ENCODE measurements at places on chromosomes 1 and 21.

GRCh38 chr1:203480084-203480483 is 4.5 kb downstream of the PRELP start:
- no peak for DNase-seq

DNA sequence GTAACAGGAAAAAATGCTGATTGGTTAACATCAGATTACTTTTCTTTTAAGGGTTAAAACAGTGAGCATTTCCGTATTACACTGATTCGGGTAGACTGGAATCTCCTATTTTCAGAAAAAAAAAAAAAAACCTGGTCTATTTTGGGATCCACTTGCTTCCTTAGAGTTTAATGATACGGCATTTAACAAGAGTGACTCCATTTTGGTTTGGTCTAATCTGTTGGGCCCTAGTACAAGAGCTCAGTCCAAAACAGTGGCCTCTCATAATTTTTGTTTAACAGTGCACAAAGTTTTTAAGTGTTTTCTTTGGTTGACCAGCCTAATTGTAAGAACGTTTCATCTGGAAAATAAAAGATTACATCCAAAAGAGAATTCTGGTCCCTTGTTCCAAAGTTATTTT is 120.2 kb downstream of the NRDC start:
- DNase-seq, result no peak

DNA sequence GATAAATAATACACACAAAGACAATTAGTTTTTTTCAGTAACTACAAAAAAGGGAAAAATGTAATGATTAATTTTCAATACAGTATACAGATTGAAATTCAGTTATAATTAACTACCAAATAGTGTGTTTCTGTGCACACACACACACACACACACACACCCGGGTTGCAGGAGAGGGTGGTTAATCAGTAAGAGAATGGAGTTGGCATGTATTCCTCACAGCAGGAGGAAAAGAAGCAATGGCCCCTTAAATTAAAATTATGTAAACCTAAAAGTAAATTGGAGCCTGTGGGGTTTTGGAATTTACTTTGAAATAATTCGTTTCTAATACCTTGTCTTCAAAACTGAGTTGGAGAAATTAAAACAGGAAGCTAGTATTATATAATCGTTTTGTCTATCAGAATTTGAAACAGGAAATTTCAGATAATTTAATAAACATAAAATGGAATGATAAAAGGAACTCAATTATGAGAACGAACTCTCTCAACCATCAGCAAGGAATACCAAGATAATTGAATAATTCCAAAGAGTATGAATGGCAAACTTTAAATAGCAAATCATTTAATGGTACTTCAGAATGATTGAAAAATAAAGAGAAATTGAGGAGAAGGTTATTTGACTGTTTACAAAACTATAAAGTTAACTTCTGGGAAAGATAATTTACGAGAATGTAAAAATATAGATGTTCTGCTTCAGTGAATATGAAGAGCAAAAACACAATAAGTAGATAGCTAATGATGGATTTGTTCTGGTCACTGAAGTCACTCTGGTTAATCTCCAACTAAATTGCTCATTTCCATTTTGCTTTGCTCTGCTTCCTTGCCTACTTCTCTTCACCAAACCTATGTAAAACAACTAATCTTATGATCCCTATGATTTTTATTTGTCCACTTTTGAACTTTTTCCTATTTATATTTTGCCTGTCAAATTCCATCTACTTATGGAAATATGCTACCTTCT is 547.9 kb upstream of the ZP4 start:
- DNase-seq, result no peak

- peak; percentile 43 for DNase-seq
These were observed 41.8 kb upstream of the ATF3 start for GRCh38 chr1:212566522-212567479.

DNA sequence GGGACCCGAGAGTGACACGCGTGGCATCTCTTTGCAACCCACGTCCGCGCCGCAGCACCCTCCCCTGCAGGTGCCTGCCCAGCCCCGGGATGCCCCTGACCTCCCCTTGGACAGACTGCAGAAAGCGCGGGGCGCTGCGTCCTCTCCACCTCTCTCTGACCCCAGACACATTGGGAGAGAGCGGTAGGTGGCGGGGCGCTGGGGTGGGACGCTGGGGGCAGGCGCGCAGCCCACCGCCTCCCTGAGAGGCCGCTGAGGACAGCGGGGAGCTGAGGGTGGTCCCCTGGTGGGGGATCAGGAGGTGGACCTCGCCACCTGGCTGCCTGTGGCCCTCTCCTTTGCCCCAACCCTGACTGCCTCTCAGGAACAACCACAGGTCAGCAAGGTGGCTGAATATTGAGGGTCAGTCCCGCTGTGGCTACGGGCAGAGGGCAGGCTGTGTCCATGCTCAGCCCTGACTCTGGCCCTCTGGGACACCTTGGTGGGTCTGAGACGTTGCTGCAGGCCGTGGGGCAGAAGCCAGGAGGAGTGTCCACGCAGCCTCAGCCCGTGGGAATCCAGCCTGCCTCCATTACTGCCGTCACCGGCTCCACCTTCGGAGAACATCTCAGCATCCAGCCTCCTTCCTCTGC is 761 bp upstream of the UBE2J2 start:
- no peak for DNase-seq

DNA sequence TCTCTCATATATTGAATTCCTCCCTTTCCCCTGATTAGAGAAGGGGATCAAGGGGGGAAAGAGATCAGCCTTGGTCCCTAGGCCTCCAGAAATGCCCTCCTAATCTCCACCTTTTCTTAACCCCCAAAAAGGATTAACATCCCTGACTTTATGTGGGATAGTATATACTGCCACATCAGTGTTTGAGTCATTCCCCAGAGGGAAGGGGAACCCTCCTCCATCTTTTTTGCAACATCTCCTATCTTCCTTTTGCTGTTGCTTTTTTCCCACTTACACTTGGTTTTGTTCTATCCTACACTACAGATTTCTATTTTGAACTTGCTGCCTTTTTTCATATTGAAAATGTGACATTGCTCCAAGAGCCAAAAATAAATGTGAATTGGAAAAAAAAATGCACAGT is 65.4 kb upstream of the PODN start:
- no peak for DNase-seq

DNA sequence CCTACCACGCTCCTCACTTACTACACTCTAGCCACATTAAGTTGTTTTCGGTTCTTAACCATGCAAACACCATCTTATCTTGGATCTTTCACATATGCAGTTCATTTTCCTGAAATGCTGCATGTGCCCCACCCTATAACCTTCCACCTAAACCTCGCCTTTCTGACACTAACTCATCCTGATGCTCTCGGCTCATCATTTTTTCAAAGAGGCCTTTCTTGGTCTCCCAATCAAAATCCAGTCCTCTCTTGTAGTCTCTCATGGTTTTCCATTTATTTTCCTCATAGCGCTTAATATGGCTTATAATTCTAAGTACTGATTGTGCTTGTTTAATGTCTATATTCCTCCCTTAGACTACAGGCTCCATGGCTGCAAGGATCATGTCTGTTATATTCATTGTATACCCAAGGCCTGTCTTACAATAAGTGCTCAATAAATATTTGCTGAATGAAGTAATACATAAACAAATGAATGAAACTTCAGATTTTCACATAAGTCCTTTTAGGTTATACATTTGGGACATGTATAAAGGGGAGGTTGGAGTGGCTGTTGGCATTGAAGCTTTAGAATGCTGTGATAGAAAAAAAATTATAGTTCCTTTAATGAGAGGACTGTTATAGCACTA is 79.2 kb upstream of the CDC42BPA start:
- DNase-seq, result no peak

DNA sequence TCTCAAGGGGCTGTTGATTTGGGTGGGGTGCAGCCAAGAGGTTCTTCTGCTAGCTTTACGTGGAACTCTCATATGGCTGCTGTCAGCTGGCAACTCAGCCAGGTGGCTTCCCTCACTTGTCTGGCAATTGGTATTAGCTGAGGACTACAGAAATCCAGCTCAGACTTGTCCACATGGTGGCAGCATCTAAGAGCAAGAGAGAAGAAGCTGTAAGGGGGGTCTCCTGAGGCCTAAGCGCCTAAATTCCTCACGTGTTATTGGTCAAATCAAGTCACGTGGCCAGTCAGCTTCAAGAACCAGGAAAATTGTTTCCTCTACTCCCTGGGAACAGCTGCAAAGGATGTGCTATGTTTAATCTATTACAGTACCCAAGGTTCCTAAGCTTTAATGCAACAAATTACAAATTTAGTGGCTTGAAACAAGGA is 4.2 kb upstream of the DYRK3 start:
- no peak for DNase-seq

GRCh38 chr1:58031416-58031815 is 515.1 kb downstream of the OMA1 start:
- DNase-seq, result no peak

DNA sequence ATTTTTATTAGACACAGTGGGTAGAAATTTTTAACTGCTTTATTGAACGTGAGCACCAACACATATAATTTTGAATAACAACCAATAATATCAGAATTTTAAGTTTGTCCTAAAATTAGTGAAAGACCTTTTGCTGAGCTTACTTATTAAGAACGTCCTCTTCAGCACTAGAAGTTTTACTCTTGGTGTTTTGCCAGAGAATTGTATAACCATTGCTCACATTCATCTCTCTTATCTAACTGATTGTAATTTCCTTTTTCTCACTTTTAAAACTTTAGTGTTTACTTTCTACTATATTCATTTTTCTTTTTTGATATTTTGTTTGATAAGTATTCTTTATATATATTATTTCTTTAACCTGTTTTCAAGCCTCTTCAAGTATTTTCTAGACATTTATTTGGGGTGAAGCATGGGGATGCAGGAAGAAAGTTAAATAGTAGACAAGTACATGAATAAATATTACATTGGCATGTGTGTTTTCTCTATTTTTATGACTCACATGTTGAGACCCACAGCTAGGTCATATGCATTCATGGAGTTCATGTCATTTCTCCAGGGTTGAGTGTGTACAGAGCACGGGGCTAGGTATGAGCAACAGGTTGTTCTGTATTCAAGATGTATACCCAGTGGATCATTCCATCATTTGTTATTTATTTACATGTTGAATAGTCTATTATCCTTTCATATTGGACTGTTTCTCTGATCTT is 90.6 kb downstream of the ATP6V1G3 start:
- DNase-seq, result no peak

- no peak for DNase-seq
These were observed 28.9 kb downstream of the RUNX3 start for GRCh38 chr1:24900985-24901781.

DNA sequence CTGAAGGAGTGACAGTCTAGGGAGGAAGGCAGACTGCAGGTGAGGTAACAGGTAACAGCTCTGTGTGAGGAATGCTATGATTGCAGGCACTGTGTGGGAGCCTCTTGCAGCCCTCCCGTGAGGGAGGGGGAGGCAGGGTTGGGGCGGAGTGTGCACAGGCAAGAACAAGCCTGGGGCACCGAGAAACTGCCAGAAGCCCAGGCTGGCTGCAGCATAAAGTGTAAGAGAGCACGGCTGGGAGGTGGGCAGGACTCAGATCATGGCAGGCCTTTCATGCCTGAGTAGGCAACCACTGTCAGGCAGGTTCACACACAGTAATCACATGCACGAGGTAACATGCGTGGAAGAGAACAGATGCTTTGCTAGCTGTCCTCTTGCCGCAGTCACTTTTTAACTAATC is 11.3 kb upstream of the RHEX start:
- no peak for DNase-seq

GRCh38 chr1:230992100-230992774 is 13.3 kb downstream of the ARV1 start:
- no peak for DNase-seq

- DNase-seq, result no peak
These were observed 58.7 kb upstream of the APOBEC4 start for GRCh38 chr1:183711741-183712361.

DNA sequence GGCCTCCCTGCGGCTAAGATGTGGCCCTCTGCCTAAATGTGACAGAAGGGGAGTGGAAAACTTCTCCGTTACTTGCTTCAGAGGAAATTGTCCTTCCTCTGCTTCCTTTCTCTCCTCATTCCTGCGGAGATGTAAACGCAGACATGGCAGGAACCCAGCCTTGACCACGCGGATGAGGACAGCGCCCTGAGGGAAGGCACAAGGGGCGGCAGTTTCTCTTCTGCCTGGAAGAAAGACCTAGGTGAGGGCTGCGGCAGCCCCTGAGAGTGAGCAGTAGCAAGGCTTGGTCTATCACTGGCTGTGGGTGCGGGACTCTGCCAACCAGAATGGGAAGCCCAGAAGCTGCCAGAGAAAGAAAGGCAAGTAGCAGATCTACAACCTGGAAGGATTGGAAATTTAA is 14.0 kb upstream of the CTPS1 start:
- no peak for DNase-seq

- DNase-seq, result no peak
These were observed 32.1 kb downstream of the RGL1 start for GRCh38 chr1:183837062-183837461.

DNA sequence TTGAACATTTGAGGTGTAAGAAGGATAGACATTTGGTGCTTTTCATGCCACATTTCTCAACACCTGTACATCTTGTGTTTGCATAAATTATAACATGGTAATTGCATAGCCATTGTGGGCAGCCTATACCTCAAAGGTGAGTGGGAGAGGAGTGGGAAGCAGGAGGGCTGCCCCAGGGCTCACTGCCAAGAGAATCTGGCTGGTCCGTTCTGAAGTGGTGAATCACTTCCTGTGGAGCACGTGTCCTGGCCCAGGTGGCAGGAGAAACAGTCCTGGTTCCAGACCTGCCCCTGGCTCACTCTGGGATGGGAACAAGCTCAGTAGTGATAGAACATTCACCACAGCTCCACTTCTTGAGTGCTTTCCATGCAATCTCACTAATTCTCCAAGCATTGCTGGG is 11.6 kb upstream of the OLFML2B start:
- no peak for DNase-seq

- no peak for DNase-seq
These were observed 25.3 kb upstream of the ATP1A1 start for GRCh38 chr1:116347696-116348095.

DNA sequence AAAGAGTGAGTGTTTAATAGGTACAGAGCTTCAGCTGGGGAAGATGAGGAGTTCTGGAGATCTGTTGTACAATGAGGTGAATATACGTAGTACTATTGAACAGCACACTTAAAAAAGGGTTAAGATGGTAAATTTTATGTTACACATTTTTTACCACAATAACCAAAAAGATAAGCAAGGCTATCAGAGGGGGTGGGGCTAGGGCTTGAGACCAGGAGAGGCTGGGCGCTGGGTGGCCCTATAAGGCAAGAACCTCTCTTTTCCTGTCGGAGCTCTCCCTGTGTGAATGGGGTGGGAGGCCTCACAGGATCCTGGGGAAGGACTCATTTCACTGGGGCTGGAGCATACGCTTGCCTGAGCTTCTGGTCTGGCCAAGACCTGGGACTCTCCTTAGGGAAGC is 9.0 kb downstream of the SLC41A1 start:
- no peak for DNase-seq
